ENCODE measurements at places on chromosomes 2 and 18.

DNA sequence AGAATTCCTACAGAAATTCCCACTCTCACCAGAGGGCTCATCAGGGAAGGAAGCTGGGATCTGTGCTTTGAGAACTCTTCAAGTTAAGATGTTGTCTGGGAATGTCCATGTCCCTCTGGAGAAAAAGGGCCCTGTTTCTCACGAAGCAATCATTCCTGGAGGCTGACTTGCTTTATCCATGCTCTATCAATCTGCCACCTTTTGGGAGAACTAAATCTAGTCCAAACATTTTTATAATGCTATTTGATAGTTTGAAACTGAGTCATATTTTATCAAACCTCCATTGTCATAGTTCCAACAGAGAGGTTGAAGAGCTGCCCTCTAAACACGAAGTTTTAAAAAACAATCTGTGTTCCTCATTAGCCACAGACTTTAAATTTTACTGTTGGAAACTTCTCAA, 219.2 kb downstream of the MTX2 start:
- no peak for DNase-seq

- no peak for DNase-seq
Measured at GRCh38 chr2:174779361-174779928, 15.2 kb upstream of the CHRNA1 start.

DNA sequence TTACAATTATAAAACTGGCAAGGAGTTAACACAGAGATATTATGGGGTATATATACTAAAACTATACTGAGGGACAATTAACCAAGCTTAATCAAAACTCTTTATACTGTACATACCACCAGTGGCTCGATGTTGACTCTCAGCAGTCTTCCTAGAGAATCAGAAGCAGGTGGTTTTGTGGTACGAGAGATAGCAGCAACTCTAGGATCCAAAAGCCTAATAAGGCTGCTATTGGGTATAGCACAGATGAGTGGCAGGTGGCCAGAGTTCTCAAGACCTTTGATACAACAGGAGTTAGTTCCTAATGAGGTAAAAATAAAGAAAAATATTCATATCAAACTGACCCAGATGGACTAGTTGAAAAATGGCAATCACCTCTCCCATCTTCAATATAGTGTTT, 45.5 kb upstream of the COL5A2 start:
- DNase-seq: no peak

GRCh38 chr18:77560341-77560992, 310.8 kb downstream of the GALR1 start:
- DNase-seq: no peak

DNA sequence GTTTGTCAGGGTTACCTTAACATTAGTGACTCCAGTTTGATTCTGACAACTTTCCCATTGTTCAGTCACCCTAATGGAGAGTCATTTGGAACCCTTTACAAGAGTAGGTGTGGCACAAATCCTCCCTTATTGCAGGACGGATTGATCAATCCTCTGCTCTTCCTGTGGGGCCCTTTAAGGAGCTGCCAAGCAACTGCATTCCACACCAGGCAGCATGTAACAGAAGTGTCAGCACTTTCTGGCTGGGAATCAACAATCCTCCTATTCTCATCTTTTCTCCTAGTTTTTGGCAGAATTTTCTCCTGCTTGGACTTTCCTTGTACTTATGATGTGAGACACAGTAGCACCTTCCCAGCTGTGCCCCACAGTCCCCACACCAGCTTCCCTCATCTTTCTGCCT, 177.8 kb downstream of the ST6GAL2 start:
- no peak for DNase-seq
